Activated CD4-positive, alpha-beta T cell treated with anti-CD3 and anti-CD28 coated beads, Interleukin-2, amount 10 ng/mL, durations not matched to agents 7 days and 5 days (primary cell): ENCODE measurements at places on chromosomes 2 and 18. TPM values are rescaled to one million over a fixed set of nuclear protein-coding genes. Genes with fewer than 3 reads are reported as not detected.

LCT gene
- total RNA-seq, result 0.19 TPM

NDUFAF7 gene
- 17.9 TPM for total RNA-seq

SP140L gene
- total RNA-seq, result 101 TPM

DAPL1 gene
- not detected for total RNA-seq

ZFAND2B gene
- 60.2 TPM for total RNA-seq

PIEZO2 gene
- not detected for total RNA-seq

LIMS3 gene
- not detected for total RNA-seq

RBKS gene
- 1.2 TPM for total RNA-seq

LIMS4 gene
- not detected for total RNA-seq

TSHZ1 gene
- 22.0 TPM for total RNA-seq

SPATA3 gene
- not detected for total RNA-seq

GNAL gene
- total RNA-seq, result 0.04 TPM

SOX11 gene
- total RNA-seq, result not detected

ALPI gene
- not detected for total RNA-seq

ERFE gene
- total RNA-seq, result not detected

HOXD9 gene
- not detected for total RNA-seq

RTP5 gene
- total RNA-seq, result not detected

UGT1A5 gene
- total RNA-seq, result not detected

CCL20 gene
- total RNA-seq, result not detected

PLGLB2 gene
- 3.5 TPM for total RNA-seq

NDC80 gene
- total RNA-seq, result 92.3 TPM

IL18RAP gene
- total RNA-seq, result 3.8 TPM

HNMT gene
- not detected for total RNA-seq

DLX1 gene
- not detected for total RNA-seq

NUP35 gene
- 16.9 TPM for total RNA-seq

MOCOS gene
- 0.05 TPM for total RNA-seq

FBXO36 gene
- 0.82 TPM for total RNA-seq

SP5 gene
- total RNA-seq, result not detected

NCK2 gene
- total RNA-seq, result 84.1 TPM

MC4R gene
- total RNA-seq, result not detected

CPO gene
- not detected for total RNA-seq

DAW1 gene
- total RNA-seq, result not detected

SP140 gene
- 53.3 TPM for total RNA-seq

NT5C1B gene
- not detected for total RNA-seq

HOXD13 gene
- total RNA-seq, result not detected

SKOR2 gene
- total RNA-seq, result not detected

ITPRIPL1 gene
- total RNA-seq, result 33.3 TPM

COL4A3 gene
- total RNA-seq, result not detected

EVX2 gene
- total RNA-seq, result not detected

MYCN gene
- not detected for total RNA-seq
